ENCODE measurements at places on chromosomes 7 and 10.

GRCh38 chr10:87734987-87735827 is 75.5 kb downstream of the PAPSS2 start:
- no peak for DNase-seq

GRCh38 chr10:11555556-11555955 is 55.9 kb downstream of the USP6NL start:
- DNase-seq: no peak

DNA sequence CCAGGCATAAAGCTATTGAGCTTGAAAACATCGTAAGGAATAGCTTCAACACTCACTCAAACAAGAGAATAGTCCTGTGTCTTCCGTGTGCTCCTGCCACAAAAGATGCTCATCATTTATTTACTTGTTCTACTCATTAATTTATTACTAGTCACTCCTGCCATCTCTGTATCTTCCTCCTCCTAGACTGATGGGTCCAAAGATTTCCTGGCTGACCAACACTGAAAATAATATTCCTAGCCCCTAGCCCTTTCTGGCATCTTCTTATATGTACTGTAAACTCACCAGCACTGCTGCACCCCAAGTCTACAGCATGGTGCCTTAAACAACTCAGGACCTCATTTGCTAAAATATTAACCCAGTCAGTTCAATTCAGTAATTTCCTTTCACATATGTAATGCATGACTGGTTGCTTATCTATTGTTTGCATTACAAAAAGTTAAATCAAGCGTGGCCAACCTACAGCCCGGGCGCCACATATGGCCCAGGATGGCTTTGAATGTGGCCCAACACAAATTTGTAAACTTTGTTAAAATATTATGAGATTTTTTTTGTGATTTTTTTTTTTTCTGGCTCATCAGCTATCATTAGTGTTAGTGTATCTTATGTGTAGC is 86.7 kb upstream of the GSDME start:
- DNase-seq: no peak

GRCh38 chr7:40833888-40834234 is 699.1 kb downstream of the SUGCT start:
- no peak for DNase-seq

GRCh38 chr10:70448236-70448635 is 6.8 kb upstream of the NODAL start:
- no peak for DNase-seq

DNA sequence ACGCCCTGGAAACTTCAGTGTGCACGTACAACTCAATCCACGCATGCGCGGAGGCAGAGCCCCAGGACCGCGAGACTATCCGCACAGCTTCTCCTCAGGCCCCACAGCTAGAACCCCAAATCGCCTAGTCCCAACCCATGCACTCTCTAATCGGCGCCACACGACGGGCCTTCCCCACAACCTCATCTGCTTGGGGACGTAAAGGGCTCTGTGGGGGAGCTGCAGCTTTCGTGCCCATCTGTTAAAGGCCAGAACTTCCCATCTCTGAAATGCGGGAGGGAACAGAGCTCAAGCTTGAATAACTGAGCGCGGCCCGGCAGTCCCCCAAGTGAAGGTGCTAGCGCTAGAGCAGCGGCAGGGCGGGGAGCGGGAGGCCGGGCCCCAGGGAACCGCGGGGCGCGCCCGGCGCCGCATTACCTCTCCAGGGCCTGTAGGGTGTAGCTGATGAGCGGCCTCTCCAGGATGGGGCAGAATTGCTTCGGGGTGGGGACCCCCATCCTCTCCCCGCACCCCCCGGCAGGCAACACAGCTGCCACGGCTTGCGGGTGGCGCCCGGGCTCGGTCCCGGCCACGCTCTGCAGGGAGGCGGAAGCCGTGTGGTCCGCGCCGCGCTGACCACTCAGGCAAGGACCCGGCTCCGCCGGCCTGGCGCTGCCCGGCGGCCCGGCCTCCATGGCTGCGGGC is 547 bp downstream of the CRPPA start:
- DNase-seq: peak; percentile 76

- no peak for DNase-seq
These were observed 87.7 kb downstream of the ZNF438 start for GRCh38 chr10:30944005-30944404.

- no peak for DNase-seq
These were observed 133.5 kb downstream of the NRBF2 start for GRCh38 chr10:63266391-63267316.

GRCh38 chr10:124505279-124505678 is 43.7 kb downstream of the LHPP start:
- no peak for DNase-seq

GRCh38 chr7:150862356-150862755 is 10.0 kb downstream of the AOC1 start:
- DNase-seq: no peak

- DNase-seq: no peak
These were observed 8.1 kb downstream of the STK17A start for GRCh38 chr7:43590862-43591557.

- no peak for DNase-seq
These were observed 41.8 kb downstream of the NCAPG2 start for GRCh38 chr7:158662610-158663427.

DNA sequence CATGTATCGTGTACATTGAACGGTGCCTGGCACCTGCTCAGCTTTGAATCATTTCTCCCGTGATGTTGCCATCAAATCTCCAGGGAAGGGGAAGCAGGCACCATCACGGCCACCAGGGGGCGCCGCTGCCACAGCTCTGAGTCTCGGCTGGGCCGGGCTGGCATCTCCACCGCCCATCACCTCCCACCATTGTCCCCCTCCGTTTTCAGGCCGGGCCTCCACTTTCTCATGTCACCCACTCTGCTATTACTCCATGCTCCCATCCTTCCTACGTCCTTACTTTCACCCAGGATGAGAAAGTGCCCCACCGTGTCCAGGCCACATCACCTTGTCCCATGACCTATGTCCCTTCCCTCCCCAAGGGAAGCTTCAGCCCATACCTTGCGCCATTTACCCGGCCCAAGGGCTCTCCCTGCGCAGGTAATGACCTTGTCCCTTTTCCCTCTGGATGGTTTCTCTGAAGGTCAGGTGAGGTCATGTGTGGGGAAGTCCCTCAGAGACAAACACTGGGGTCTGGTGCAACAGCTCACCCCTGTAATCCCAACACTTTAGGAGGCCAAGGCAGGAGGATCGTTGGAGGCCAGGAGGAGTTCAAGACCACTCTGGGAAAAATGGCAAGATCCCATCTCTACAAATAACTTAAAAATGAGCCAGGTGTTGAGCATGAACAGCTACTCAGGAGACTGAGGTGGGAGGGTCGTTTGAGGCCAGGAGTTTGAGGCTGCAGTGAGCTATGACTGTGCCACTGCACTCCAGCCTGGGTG is 31.8 kb upstream of the OCM2 start:
- peak; percentile 66 for DNase-seq

GRCh38 chr7:87179180-87179579 is 26.9 kb downstream of the DMTF1 start:
- DNase-seq: no peak

DNA sequence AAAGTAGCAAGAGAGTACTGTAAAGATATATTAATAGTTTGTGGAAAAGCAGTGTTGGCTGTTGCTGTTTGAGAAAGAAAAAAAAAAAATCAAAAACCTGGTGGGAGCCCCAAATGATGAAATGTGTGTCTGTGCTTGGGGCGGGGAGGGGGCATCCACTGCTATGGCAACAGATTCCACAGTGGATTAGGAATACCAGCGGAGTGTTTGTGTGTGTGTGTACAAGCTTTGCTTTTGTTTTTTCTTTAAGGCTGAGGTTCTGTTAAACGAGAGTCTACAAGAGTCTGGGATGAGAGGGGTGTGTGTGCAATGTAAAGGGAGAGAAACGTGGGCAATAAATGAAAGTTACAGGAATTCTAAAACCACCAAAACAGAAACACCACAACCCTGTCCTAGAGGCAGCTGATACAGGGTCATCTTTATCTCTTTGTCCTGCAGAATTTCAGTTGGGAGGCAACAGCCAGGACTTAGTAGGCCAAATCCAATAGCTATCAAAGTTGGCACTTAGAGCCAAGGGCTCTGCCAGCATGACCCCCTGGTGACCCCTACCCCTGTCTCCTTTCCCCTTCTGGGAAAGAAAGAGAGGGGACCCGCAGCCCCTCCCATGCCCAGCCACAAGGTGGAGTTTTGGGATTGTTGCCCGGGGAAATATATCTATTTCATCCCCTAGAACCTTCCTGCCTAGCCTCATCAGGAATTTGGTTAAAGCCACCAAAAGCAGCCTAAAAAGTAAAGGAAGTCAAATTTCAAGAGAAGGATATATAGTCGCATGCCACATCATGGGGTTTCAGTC is 85.4 kb downstream of the OSBPL3 start:
- DNase-seq: no peak

DNA sequence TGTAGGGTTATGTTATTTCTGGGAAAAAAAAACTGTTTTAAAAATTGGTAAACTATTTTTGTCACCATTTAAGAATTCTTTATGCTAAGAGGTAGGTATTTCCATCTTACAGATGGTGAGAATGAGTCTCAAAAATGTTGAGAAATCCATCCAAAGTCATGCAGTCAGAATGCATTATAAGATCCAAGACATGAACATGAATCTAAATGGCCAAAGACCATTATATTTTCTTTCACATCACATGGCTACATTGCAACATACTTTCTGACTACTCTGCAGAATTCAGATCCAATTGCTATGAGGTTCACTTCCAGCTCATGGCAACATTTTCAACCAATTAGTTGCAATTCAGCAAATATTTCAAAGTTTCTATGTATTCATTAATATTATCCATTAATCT is 181.2 kb downstream of the TWIST1 start:
- no peak for DNase-seq

DNA sequence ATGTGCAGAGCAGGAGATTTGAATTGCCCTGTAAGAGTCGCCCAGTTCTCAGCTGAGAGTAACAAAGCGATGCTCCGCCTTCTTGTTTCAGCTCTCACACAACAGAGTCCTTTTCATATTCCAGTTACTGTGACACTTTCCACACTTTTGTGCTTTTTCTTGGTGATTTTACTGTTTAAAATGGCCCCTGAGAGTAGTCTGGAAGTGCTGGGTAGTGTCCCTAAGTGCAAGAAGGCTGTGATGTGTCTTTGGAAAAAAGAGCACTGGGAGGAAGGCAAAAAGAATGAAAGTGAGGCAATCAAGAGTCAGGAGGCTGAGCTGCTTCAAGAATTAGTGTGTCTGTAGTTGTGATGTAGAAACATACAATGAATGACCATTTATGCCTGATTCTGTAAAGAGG is 201.2 kb upstream of the SEMA3E start:
- DNase-seq: no peak

GRCh38 chr10:132489053-132489703 is 48.4 kb upstream of the INPP5A start:
- no peak for DNase-seq

- DNase-seq: no peak
These were observed 5.0 kb upstream of the TNS3 start for GRCh38 chr7:47586925-47587324.

DNA sequence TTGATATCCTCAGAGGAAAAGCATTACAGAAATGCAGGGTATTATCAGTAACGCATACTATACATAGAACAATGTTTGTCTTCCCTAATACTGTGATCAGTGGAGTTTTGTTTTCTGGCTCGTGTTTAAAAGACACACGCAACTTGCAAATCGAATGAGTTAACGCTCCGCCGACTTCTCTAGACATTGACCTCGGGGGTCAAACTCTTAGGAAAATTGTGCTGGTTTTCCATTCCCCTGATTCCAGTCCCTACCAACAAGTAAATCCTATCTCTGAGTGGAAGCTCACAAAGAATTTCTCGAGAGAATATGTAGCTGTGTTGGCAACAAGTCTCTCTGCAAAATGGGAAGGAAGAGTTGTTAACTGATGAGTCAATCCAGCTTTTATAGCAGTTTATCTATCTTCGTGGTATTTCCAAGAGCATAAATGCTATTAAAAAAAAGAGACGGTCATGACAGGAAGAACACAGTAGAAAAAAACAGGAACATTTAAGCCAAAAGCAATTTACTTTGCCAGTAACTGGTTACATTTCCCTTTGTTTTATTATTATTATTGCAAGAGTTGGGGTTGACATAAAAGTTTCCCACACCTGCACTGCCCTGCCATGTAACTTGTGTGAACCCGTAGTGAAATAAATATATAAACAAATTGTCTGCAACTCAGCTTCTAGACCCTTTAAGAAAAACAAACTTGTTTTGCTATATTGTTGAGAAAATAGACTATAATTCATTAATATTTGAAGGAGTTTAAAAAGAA is 144.4 kb downstream of the ARID5B start:
- DNase-seq: no peak

DNA sequence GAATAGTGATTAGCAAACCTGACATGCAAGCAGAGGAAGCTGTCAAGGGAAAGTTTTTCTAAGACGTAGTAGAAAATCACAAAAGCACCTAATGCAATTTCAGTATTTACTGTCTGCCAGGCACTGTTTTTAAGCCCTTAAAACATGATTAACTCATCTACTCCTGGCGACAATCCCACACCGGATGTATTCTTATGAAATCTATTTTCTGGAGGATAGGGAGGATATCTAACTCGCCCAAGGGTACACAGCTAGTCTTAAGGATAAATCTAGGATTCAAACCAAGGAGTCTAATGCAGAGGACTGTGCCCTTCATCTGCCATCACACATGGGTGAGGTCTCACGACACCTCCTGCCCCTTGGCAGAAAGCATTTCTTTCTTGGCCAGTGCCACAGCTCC is 47.8 kb upstream of the FIGNL1 start:
- no peak for DNase-seq

DNA sequence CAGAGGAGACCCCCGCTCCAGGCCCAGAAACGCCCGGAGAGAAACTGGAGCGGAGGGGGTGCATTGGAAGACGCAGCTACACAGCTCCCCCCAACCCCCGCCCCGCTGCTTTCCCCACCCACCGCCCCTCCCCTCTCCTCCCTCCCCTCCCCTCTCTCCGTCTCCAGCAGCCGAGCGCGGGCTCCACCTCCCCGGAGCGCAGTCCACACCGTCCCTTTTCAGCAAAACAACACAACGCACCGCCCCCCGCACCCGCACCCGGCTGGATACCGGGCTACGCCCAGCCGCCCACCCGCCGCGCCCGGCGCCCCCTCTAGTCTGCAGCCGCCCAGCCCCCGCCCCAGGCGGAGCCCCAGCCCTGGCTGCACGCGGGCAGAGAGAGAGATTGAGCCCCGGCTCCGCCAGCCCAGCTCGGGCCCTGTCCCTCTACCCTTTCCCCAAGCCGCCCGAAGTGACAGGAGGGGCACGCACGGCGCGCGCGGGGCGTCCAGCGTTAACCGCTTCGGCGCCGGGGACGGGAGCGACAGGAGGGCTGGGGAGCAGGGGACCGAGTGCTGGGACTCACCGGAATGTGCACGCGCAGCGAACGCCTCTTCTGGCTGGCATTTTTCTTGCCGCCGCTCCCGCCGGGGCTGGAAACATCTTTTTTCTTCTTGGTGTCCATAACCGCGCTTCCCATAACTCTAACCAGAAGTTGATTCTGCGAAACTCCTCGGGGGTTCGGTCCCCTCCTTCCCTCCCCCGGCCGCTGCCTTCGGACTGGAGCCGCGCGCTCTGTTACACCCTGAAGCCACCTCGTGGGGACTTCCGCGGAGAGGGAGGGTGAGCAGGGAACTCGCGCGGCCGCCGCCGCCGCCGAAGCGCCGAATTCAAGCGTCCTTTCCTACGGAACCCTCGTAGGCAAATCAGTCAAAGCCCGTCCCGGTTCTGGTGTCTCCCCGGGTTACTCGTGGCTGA is 695 bp downstream of the PRKAG2 start:
- DNase-seq: peak; percentile 56

Measured in T follicular helper cell (primary cell).